GM12891 (cell line): ENCODE measurements at places on chromosomes 3 and 15.

GRCh38 chr3:116601206-116601605 lies 108.4 kb upstream of the TUSC7 start:
- no peak for DNase-seq

DNA sequence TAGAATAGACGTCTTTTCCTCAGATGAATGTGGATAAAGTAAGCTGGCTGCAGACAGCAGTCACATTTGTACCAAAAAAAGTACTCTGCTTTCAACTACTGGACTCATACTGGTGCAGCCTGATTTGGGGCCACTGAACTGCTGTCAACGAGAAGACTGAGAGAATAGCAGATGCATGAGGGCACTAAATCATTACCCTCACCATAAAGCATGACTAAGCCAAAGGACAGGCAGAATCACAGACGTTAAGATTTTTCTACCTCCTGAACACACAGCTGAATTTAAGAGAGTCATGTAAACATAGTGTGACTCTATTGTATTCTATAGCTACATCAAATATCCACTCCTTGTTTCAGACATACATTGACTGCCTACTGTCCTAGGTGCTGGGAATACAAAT lies 67.8 kb upstream of the CDAN1 start:
- no peak for DNase-seq

GRCh38 chr15:79089331-79089889 lies 1.2 kb downstream of the RASGRF1 start:
- peak; percentile 47 for DNase-seq

- no peak for DNase-seq
These were observed 3.4 kb downstream of the PLXNB1 start for GRCh38 chr3:48426401-48426909.

DNA sequence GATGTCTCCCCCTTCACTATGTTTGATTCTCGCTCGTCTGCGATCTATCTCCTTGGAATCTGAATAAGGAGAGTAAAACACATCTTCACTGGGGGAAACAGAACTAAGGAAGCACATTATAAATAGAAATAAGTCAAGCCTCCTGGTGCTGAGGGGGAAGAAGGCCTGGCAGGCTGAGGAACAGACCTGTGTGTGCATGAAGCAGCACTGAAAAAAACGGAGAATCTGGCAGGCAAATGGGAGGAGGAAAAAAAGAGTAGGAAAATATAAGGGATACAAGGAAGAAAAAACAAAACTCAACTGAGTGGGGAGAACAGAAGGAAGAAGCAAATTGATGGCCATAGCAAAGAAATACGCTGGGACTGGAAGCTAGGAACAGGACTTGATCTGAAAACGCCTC lies 25.7 kb downstream of the PARP16 start:
- DNase-seq = no peak

DNA sequence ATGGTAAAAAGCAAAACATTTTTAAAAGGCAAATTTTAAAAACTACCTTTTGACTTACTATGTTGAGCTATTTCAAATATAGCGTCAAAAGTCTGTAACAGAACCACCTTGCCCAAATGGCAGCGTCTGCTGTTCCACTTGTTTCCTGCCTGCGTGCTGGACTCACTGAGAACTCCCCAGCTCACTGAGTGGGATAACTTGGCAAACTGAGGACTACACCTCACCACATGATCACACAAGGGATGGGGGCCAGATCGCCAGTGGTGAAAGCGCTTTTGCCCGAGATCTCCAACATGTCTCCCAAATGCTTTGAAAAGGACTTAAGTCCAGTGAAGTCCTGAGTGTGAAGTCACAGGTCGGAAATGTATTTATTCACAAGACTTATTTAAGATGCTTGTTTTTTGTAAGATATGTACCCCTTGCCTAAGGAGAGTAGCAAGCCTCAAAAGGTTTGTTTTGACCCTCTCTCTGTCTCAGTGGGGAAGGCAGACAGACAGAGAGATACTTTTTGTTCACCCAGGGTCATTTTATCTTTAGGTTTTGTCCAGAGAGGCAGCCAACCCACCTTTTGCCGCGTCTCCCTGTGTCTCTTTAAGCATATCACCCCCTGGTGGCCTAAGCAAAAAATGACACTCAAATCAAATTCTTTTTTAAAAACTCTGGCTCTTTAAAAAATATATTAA lies 192.6 kb downstream of the PDZRN3 start:
- peak; percentile 27 for DNase-seq

DNA sequence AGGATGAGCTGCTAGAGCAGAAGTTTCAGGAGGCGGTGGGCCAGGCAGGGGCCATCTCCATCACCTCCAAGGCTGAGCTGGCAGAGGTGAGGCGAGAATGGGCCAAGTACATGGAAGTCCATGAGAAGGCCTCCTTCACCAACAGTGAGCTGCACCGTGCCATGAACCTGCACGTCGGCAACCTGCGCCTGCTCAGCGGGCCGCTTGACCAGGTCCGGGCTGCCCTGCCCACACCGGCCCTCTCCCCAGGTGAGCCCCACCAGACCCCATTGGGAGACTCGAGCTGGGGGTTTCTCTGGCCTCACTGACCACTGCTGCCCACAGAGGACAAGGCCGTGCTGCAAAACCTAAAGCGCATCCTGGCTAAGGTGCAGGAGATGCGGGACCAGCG lies 28.0 kb downstream of the PTPN23 start:
- DNase-seq = no peak

GRCh38 chr3:101529816-101530685 lies 17.0 kb upstream of the SENP7 start:
- no peak for DNase-seq

DNA sequence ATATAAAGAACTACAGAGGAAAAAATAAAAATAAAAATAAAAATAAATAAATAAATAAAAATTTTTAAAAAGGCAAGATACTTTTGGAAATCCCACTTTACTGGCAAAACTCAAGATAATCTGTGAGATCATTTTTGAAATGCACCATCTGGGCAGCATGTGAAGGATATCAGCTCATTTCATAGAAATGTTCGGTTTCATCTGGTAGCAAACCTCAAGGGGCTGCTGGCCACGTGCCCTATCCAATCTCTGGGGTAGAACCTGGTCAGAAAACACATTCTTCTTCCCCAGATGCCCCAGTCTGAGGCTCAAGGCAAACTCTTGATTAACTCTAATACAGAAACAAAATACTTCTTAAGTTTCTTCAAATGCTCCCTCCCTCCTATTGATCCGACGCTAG lies 166.0 kb downstream of the FMN1 start:
- DNase-seq = no peak

GRCh38 chr3:114877378-114878113 lies 269.5 kb downstream of the ZBTB20 start:
- no peak for DNase-seq

DNA sequence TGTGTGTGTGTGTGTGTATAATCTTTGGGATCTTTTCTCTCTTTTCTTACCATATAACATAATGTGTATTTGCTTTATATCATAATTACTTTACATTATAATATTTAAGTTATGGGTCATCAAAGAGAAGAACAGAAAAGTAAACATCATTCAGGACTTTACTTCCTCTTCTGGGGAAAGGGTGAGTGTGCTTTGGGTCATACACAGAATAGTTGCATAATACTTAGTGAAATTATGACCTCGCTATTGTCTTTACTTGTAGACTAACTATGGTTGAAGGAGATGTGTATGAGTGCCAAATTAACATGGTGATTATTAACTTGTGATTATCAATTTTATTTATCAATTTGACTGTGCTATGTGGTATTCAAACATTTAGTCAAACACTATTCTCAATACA lies 1086.9 kb downstream of the DIPK2A start:
- DNase-seq = no peak

DNA sequence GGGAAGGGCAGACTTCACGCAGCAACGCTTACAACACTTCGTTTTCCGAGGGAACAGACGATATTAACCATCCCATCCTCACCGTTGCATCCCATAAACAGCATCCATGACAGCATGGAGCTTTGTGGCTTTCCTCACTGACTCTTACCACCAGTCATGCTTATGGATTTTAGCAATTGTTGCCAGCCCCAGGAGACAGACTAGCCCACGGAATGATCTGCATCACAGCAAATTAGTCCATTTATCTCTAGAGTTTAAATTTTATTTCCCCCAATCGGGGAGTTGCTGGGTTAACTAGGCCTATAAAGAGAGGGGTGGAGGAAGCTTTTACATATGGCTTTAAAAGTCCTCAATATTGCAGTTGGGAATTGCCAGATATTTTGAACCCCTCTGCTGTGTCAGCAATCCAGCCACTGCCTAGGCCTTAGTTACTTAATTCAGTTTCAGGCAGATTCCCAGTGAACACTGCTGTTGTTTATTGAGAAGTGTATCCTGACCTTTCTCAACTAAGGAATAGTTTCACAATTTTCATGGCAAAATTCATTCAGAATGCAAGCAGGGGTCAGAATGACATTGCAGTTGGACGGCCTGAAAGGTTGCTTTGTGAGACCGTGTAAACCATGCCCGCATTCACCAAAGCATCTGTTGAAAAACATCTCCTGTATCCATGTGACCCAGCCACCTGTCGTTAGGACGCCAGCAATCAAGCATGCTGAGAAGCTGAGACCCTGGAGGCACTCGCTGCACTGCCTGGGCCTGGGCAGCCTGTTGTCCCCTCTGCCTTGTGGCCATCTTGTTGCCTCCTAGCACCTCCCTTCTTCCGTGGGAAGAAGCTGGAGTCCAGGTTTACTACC lies 397.4 kb upstream of the TPM1 start:
- no peak for DNase-seq

- DNase-seq = peak; percentile 37
These were observed at the start of gene SNX22 for GRCh38 chr15:64151727-64152506. TSS of gene SNX22 (plus strand) at chr15:64151731. CDS start at chr15:64151776, 45 bp downstream.

DNA sequence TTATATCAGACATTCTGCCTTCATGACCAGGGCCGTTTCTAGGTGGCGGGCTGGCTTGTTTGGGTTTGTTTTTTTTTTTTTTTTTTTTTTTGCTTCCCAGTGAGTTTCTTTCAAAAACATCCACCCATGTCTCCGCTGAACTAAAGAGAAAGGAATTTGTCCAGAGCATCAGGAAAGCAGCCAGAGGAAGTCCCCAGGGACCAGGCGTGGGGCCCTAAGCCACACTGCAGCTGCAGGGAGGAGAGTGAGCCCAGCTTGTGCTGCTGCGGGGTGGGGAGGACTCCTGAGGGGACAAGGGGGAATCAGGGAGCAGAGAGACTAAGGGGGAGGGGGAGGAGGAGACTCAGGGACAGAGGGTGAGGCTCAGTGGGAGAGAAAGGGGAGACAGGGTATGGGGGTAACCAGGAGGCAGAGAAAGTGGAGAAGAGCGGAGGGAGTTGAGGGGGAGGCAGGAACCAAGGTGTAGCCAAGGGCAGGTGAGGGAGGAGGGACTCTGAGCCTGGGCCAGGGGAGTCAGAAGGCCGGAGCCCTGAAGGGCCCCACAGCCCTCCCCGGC lies 49.5 kb downstream of the CYP11A1 start:
- DNase-seq = no peak

DNA sequence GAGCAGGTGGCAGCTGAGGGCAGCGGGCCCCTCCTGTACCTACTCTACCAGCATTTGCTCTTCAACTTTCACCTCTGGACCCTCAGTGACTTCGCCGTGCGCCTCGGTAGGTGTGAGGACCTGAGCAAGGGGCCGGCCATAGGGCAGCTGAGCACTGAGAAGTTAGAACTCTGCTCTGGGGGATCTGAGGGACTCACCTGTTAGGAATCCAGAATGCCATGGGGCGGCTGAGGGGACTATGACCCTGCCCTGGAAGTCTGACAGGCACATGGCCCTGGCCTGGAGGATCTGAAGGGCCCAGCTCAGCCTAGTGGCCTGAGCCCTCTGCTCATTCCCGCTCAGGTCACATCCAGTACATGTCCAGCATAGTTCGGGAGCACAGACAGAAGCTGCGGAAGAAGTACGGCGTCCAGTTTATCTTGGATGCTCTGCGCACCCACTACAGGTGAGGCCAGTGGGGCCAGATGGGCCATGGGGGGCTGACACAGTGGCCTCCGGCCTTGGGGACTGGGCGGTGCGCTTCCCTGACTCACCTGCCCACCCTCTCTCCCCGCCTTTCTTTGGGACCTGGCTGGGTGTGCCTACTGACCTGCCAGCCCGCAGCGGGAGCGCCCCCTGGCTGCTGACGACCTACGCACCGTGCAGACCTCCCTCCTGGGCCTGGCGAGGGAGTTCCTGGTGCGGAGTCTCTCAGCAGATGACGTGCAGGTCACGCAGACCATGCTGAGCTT lies 18.8 kb downstream of the NBEAL2 start:
- peak; percentile 94 for DNase-seq

GRCh38 chr15:38084289-38084688 lies 149.8 kb downstream of the TMCO5A start:
- no peak for DNase-seq

DNA sequence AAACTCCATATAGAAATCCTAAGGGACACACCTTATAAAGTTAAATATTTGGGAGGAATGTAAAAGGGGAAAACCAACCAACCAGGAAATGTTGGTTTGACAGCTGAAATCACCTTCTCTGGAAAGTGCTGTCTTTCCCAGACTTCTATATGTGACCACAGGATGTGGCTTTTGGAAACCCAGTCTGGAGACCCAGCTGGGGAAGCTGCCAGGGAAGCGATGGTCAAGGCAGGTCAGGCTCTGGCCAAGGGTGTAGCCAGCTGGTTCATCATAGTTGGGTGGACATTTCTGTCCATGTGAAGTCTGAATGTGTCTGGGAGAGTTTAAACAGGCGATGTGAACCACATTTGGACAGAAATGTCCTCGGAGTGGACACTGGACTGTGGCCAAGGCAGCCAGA lies 73.9 kb downstream of the ARNT2 start:
- DNase-seq = no peak

DNA sequence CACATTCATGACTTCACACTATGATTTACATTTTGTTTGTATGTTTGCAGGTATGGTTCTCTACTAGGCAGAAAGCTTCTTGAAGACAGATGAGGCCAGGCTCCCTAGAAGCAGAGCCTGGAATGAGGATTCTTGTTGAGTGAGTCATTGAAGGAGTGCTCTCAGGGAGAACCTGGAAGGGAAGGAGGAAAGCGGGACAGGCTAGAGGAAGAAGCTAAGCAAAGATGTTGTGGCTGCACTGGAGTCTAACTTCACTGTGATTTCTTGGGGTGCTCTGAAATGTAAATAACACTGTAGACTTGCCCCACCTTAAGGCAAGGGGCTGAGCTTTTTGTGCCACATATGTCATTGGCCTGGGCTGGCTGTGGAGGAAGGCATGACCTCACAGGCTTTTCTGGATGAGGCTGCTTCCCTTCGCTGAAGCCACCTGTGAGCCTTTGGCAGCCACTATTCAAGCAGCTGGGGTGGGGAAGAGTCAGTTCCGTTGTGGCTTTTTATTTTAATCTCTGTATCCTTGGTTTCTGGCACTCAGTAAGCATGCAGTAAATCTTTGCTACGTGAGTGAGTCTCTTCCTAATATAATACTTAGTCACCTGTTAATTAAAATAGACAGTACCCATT lies 307.3 kb downstream of the SV2B start:
- no peak for DNase-seq

- DNase-seq = no peak
These were observed 49.1 kb downstream of the ZDHHC3 start for GRCh38 chr3:44926921-44927320.

GRCh38 chr3:12186515-12187286 lies 28.0 kb upstream of the TIMP4 start:
- DNase-seq = no peak

- DNase-seq = no peak
These were observed 24.7 kb downstream of the GPR15 start for GRCh38 chr3:98556164-98557130.
